ENCODE measurements at places on chromosomes 4 and X.

GRCh38 chr4:45119376-45119775, 393.0 kb upstream of the GNPDA2 start:
- no peak for DNase-seq

DNA sequence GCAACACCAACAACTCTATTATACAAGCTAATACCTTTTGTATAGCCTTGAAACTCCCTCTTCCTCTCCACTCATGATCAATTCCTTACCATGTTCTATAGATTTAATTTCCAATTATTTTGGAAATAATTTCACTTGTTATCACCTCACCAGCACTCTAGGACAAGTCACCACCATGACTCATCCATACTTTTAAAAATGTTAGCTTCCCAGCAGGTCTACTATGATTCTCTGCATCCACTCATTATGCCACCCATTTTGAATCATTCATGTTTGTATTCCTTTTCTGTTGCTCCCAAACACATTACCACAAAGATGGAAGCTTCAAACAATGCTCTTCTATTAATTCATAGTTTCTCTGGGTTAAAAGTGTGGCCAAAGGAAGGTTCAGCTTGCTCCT, 469.6 kb downstream of the PDGFC start:
- DNase-seq, result no peak

DNA sequence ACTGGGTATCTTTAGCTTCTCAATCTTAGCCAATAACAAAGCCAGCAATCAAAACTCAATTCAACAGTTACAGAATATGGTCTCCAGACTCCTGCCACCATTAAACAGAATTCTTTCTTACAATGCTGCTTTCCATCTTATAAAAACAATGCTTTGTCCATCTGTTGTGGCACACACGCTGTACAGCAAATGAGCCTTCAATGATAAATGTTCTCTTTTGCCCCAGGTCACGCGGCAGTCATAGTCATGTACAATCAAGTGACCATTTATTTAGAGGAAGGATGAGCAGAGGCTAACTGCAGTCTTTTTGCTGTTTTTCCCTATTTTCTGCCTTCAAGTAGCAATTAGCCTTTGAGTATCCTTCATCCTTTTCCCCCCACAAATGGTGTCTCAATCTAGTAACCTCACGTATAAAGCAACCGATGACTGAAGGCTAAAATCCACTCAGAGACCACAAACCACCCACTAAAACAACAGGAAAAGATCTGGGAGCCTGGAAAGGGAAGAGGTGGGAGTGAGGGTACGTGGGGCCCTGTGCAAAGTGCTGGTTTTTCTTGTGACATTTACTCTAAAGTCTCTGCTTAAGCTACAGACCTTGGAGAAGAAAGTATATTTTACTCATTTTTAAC, 24.4 kb downstream of the TRIM2 start:
- no peak for DNase-seq

GRCh38 chr4:31081366-31081765, 361.2 kb downstream of the PCDH7 start:
- peak; percentile 81 for DNase-seq

DNA sequence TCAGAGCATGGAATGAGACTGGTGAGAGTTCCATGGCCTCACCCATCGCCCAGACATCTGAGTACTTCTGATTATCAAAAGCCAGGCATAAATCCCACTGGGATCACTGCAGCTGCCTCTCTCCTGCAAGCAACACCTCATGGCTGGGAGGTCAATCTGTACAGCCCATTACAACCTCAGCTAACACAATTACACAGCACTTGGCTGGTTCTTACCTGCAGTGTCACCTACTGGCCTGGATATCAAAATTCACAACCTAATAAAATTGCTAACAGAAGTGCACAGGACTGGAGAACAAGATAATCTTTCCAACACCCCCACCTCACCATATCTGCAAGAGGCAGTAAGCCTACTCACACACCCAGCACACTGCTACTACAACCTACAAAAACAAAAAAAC, 341.7 kb upstream of the NDST3 start:
- no peak for DNase-seq

DNA sequence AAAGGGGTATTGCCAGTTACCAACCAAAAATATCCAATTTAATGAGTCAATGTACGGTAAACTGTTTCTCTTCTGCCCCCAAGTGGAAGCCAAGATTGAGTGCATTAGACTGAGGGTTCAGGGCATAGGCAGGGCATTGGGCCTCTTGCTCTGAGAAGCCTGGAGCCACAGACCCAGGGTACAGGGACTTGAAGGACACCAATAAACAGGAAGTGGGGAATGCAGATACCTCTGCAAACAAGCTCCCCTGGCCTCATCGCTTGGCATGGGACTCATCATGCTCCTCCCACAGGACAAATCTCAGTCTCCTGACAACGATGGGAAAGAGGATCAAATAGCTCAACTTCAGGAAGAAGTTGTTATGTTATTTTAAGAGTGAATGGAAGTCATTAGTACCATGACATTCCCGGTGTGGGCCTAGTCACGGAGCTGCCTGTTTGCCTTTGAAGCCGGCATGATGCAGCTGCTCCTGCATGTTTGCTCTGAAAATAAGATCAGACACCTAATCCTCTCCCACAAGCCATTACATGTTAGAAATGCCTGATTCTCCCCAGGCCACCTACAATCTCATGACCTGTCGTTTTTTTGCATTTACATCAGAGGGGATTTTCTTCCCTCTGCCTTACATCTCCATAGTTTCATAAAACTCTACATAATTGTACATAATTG, 224.2 kb downstream of the RCHY1 start:
- no peak for DNase-seq

- no peak for DNase-seq
Observed at GRCh38 chr4:157075401-157075800, 549 bp upstream of the GLRB start.

DNA sequence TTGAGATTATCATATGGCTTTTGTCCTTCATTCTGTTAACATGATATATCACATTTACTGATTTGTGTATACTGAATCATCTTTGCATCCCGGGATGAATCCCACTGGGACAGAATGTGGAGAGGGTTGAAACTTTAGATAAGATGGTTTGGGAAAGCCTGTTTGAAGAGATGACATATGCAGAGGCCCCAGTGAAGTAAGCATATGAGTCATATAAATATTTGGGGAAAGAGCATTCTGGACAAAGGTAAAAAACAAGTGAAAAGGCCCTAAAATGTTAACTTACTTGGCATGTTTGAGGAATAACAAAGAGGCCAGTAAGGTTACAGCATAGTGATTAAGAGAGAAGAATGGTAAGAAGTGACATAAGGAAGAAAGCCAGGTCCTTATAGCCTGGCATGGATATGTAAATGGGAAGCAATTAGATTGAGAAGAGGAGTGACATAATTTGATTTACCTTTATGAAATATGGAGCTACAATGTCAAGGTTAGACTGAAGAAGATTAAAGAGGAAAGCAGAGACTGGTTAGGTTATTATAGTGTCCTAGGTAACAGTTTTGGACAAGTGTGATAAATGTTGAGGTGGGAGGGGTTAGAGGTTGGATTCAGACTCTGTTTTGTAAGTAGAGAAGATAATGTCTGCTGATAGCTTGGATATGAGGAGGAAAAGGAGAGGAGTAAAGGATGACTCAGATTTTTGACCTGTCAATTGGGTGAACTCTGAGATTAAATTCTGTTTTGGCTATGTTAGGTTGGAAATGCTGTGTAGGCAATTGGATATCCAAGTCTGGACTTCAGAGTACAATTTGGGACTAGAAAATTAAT, 54.6 kb upstream of the DRP2 start:
- DNase-seq, result peak; percentile 9

DNA sequence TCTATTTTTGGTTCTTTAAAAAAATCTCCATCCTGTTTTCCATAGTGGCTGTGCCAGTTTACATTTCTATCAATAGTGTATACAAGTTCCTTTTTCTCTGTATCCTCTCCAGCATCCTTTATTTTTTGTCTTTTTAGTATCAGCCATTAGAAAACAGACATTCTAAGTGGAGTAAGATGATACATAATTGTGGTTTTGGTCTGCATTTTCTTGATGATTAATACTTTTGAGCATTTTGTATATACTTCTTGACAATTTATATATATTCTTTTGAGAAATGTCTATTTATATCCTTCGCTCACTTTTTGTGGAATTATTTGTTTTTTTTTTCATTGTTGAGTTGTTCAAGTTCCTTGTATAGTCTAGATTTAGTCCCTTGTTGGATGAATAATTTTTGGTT, 382.2 kb upstream of the SPOCK3 start:
- peak; percentile 42 for DNase-seq

DNA sequence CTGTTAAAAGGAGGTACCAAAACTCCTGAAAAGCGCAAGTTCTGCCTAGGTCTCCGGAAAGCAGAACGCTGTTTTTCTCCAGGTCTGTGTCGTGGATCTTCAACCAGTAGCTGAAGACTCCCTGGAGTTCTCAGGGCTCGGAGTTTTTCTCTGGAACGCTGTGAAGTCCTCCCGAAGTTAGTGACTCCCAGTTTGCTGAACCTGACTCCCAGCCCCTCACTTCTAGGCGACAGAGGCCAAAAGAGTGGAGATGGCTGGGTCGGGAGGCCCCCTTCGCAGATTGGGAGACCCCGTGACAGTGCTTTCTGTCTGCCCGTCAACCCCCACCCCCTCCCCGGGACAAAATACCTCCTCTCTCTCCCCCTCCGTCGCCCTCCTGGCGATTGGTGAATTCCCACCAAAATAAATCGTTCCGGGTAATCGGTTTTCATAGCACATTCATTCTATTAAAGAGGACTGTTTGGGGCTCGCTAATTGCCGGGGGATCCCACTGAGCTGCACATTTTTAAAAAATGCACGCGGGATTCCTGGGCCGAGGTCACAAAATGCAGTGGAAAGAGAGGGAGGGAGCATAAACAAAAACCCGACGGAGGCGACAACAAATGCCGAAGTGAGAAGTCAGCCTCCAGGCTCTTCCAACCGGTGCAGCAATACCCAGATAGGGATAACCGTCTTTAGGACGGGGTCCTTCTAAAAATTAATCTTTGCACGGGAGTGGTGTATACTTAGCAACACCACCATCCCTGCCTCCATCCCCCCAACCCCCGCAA, 4.0 kb upstream of the MSX1 start:
- no peak for DNase-seq

- DNase-seq, result peak; percentile 23
Observed at GRCh38 chr4:3304831-3305609, 12.2 kb downstream of the RGS12 start.

DNA sequence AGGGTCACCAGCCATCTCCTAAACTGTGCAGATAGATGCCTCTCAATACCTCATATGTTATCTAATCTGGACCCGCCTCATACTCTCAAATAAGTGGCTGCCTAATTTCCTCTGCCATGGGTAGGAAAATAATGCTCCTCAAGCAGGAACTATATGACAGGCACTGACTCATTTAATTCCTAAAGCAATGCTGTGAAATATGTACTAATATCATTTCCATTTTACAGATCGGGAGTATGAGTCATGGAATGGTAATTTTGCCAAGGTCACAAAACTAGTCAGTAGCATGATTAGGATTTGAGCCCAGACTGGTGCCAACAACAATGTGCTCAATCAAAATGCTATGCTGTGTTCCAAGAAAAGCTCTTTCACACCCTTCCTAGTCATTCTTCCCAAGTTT, 3.0 kb upstream of the NXT2 start:
- peak; percentile 10 for DNase-seq

- DNase-seq, result no peak
Observed at GRCh38 chr4:3415471-3416141, 26.2 kb upstream of the HGFAC start.

GRCh38 chr4:175435381-175435783, 376.7 kb downstream of the GPM6A start:
- DNase-seq, result no peak

DNA sequence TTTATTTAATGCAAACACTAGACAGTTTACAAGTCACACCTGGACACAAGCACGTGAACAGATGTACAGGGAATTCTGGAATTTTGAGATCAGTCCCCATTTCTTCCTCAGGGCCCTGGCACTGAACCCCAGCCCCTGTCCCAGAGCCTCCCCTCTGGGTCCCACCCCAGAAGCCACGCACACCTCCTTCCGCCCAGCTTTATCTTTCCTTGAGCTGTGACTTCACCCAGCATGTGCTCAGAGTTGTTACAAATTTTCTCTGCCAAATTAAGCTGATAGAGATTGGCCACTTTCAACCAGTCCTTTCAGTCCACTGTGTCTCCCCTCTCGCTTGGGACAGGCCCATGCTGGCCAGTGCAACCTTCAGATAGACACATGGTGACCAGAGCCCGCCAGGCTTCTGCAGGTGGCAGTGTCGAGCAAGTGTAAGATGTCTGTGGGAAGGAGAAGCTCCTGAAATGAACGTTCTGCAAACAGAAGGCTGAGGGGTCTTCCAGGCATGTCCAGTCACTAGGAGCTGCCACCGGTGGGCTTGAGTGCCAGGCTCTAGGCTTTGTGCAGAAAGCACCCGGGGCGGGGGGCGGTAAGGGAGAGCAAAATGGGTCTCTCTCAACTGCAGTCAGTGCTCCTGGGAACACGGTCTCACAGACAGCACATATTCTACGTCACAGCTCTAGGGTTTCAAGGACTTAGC, 73.3 kb downstream of the MTMR1 start:
- no peak for DNase-seq

DNA sequence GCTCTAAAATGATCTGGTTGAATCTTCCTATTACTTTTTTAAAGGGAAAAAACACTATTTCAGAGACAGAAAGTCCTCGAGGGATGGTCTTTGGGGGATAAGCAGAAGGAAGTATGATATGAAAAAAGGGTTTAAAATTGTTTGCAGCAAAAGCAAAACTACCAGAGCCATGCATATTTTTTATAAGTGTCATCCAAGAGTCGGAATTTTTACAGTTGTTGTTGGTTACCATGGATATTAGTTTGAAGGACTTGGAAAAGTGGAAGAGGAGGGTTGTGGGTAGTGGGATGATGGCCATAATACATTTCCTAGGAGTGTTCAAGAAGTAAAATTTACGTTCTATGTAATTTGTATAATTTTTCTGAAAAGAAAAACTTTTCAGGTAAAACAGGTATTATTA, 134.4 kb downstream of the PCDH7 start:
- no peak for DNase-seq

DNA sequence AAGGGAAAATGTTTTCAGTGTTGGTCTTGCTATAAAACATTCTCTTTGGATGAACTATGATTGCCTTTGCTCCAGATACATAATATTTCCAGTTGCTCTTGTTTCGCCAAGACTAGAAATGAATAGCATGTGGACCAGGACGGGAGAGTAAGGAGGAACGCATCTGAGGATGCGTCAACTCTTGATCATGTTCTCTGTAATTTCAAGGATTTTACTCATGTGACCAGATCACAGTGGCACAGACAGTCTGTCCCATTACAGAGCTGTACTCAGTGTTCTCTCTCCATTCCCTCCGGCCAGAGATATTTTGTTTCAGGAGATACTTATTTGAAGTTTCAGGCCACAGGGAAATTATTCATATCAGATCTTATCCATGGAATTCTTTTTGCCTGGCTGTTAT, 266.6 kb downstream of the MID1IP1 start:
- DNase-seq, result no peak

DNA sequence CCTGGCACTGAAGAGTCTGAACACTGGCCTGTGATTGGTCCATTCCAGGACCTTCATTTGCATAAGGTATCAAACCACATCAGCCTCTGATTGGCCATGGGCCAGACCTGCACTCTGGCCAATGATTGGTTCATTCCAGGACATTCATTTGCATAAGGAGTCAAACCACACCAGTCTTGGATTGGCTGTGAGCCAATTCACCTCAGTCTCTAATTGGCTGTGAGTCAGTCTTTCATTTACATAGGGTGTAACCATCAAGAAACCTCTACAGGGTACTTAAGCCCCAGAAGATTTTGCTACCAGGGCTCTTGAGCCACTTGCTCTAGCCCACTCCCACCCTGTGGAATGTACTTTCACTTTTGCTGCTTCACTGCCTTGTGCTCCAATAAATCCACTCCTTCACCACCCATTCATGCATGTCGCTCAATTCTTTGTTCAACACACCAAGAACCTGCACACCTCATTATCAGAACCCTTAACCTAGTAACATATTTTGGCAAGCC, 14.2 kb upstream of the HERC5 start:
- no peak for DNase-seq

Data from choroid plexus epithelial cell (primary cell).